ENCODE measurements at places on chromosomes 12 and 14.

DNA sequence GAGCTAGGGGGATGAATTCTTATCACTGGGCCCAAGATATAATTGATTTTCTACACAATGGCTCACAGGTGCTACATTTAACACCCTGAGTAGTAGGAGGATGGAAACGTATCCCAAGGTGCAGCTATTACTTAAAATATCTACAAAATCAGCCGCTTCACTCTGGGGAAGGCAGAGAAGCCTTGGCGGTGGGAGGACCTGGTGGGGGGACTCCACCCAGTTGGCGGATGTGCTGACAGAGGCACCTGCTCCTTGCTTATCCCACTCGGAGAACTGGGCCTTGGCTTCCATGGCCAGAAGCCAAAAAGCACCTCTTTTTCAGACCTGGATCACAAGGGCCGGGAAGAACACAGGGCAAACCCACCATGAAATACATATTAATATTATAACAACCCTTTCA lies 106.3 kb downstream of the OTX2 start:
- DNase-seq: no peak

DNA sequence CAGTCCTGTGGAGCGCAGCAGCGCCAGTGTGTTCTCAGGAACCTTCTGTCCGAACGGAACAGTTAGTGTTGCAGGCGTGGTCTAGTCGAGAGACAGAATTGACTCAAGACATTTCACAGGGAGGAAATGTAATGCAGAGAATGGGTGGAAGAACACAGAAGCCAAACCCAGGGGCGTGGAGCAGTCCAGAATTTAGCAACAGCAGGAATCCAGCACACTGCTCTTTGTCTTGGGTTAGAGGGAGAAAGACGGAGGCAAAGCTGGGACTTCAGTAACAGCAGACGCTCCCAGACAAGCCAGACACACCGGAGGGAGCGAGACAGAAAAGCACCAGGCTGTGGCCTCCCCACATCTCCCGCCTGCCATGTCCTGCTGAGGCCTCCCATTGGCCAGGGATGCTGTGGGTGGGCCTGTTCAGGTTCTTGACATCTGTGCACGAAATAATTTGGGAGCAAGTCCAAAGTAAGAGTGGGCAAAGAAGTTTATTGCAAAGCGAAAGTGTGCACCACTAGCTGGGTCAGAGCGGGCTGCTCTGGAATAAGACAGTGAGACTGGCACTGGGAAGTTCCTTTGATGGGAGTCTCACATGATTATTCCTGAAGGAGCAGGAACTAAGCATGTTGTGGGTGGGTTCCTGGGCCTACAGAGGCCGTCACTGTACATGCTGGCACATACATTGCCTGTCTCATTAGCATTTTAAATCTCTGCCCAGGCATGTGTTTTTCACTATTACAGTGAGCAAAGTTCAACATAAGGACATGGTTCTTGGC lies 339.3 kb upstream of the SFSWAP start:
- DNase-seq: no peak

- no peak for DNase-seq
Observed at GRCh38 chr14:102696856-102697495, 80.3 kb upstream of the TRAF3 start.

- no peak for DNase-seq
Observed at GRCh38 chr14:20723488-20723887, 22.2 kb upstream of the EDDM3A start.

GRCh38 chr12:46773586-46774321 lies 52.0 kb downstream of the SLC38A4 start:
- DNase-seq: no peak

GRCh38 chr12:80293759-80294158 lies 150.3 kb upstream of the PTPRQ start:
- DNase-seq: no peak

GRCh38 chr12:130115646-130116045 lies 46.6 kb upstream of the FZD10 start:
- DNase-seq: no peak

DNA sequence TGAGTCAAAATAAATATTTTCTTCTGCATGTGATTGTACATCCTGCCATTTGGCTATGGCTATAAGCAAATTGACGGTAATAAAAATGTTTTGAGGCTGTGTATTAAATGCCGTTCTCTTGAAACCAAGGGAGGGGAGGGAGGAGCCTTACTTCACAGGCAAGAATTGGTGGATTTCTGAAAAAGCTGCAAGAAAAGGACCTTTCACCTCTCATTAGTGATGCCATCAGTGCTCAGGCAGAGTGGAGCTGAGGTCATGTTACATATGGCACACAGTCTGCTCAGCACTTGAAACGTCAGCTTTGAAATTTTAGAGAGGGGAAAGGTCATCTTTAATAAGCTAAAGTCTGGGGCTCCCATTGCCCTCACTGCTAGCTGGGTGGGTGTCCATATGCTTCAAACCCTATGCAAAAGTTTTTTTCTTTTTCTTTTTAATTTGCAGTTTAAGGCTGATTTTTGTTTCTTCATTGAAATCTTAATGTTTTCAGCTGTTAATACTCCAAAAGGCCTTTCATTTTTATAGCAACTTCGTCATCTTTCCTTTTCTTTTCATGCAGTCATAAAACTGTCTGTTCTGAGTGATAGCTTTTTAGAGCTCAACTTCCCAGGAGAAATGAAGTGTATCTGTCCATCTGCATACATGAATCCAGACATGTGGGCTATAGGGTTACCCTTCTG lies 9.8 kb upstream of the SIX1 start:
- no peak for DNase-seq

DNA sequence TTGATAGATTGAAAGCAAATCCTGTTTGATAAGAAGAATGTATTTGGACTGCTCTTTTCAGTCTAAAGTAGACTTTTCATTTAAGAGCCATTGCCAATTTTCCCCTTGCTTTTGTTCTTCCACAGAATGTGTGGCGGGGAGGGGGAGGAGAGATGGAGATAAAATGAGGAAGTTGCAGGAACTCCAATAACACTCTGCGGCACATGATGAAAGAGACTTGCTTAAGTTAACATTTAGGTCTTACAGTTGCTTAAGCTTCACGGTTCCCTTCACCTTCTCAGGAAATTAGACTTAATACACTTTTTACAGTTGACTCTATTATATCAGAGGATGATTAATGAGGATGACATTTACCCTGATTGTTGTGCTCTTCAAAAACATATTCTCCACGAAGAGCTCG lies 537.3 kb downstream of the TMTC2 start:
- no peak for DNase-seq

GRCh38 chr14:35482994-35483515 lies 50.9 kb upstream of the INSM2 start:
- no peak for DNase-seq

- no peak for DNase-seq
Observed at GRCh38 chr12:31337952-31338351, 12.0 kb upstream of the SINHCAF start.

DNA sequence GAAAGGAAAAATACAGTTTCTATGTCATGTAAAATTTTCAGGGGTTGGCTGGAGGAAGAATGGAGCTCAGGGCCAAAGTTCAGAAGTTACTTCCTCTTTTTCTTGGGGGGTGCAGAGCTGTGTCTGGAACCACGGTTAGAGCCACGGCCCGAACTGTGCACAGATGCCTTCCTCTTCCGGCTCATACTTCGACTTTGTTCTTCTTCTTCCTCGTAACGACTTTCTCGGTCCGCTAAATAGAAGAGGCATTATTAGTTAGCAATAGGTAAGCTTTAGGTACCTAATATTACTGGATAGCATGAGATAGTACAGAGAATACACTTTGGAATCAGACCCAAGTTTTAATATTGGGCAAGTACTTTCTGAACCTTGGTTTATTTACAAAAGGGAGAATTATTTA lies 31.2 kb downstream of the SUPT16H start:
- DNase-seq: peak; percentile 2

DNA sequence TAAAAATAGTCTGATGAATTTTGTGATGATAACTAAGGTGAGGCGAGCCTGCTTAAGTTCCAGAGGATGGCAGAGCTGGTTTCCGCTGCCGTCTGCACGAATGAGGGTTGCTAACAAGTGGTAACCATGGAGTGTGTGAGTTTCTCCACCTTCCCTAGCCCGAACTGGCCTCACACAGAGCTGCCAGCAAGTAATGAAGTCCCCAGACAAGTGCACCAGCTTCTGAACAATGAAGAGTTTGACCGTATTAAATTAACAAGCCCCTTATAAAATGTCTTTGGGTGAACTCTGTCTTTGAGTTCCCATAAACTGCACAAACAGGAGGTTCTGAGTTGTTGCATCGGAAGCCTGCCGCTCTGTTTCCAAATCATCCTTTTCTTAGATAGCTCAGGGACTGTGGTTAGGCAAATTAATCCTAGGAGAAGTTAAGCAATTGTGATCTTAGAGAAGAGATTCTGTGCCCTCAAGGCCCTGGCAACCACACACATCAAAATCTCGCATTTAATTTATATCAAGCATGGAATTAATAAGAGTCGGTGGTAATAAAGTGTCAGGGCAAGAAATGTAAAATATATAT lies 274.1 kb upstream of the DAAM1 start:
- DNase-seq: no peak

GRCh38 chr14:37037636-37038387 lies 134.6 kb downstream of the SLC25A21 start:
- DNase-seq: no peak

DNA sequence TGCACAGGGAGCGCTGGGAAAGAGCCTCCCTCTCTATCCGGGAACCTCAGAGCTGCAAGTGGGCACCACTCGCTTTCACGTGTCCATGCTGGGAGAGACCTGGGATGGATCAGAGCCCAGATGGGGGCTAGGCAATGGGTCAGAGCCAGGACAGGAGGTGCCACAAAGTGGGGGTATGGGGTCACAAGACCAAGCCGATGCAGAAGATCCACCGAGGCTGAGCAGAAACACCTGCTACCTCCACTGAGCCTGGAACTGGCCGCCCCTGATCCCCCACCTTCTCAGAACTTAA lies 180.9 kb upstream of the SFSWAP start:
- no peak for DNase-seq

DNA sequence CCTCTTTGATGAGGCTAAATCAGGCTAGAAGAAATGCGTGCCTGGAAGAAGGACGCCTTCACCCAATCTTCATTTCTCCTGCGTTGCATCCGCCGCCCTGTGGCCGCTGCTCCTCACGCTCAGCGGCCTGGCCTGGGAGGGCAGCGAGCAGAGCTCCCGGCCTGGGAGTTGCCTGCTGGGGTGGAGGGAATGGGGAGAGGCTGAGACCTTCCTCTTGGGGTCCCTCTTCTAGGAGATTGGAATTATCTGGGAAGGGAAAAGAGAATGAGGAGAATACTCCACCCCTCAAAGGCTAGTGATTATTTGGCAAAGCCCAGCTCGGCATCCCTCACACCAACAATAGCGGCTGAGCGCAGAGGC lies 2.4 kb upstream of the HOXC12 start:
- DNase-seq: no peak

GRCh38 chr12:98296462-98297079 lies 218.8 kb upstream of the TMPO start:
- DNase-seq: no peak

- DNase-seq: no peak
Observed at GRCh38 chr14:91515979-91516378, 5.9 kb upstream of the PPP4R3A start.

DNA sequence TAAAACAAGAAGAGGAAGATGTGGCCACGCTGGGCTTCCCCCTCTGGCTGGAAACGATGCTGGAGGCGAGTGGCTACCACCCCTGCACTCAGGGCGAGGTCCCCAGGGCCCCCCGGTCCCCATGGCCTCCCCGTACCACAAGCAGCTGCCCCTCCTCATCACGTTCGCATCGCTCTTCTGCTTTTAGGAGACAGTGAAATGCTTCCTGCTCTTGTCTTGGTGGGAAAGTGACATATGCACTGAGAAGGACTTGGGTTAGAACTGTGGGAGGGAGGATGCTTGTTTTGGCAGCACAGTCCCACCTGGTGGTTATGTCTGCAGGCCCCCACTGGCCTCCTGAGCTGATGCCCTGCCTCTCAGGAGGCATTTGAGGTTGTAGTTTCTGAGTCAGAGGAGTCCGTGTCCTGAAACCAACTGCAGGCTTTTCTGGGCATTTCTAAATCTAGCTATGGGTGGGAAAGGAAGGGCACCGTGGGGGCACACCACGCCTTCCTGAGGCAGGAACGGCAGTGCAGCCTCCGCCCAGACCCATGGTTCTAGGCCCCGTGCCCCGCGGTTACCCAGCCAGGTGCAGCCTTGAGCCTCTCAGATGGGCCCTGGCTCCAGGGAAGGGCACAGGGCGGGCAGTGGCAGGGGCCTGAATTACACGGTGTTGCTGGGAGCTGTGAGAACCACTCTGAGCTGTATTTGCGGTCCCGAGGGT lies 139.3 kb downstream of the ADGRD1 start:
- DNase-seq: no peak

DNA sequence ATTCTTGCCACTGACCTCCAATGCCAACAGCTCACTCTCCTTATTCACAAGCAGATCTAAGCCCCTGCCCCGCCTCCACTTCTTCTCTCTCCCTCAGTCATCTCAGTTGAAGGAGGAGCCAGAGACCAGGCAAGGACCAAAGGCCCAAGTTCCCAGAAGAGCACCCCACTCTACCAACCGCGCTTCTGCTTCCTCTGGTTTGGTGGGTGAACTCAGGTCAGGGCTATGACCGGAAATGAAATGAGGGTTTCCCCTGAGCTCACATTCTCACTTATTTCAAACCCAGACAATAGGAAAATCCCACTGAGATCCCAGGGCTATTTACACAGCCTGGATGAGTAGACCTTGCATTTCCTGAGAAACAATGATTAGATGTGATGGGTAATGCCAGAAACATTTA lies 9.9 kb downstream of the DPF3 start:
- no peak for DNase-seq

GRCh38 chr14:23629832-23630396 lies 6.2 kb upstream of the DHRS2 start:
- no peak for DNase-seq

Measured in CD4-positive, alpha-beta T cell treated with Interleukin-4 for 4 hours (primary cell).